ENCODE measurements at places on chromosomes 13 and 19.

DNA sequence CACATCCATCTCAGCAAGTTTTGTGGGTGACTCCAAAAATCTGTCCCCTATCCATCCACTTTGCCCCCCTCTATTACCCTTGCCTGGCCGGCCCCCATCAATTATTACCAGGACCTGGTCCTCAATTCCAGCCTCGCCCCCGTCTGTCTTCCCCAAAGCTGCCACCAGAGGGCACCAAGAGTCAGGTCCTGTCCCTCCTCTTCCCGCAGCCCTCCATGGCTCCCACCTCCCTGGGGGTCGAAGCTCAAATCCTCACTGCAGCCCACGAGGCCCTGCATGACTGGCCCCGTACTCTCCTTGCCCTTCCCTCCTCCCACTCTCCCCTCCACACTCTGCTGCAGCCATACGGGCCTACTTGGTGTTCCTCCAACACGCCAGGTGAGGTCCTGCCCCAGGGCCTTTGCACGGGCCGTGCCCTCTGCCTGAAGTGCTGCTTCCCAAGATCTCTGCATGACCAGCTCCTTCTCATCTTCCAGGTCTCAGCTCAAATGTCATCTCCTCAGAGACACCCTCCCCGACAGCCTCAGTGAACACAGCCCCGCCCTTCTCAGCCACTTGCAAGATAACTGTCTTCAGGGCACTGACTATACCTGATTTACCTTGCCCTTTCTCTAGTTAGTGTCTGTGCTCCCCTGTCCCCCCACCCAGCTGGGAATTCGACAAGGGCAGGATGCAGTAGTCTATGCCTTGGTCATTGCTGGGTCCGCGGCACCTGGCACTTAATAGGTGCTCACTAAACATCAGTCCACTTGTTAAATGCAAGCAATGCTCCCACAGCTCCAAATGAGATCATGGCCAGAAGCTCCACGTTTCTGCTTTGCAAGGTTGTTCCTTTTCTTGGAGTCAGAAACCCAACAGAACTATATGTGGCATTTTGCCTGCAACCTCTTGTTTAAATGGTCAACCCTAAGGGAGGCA is 16.8 kb upstream of the SEMA6B start:
- DNase-seq = no peak

DNA sequence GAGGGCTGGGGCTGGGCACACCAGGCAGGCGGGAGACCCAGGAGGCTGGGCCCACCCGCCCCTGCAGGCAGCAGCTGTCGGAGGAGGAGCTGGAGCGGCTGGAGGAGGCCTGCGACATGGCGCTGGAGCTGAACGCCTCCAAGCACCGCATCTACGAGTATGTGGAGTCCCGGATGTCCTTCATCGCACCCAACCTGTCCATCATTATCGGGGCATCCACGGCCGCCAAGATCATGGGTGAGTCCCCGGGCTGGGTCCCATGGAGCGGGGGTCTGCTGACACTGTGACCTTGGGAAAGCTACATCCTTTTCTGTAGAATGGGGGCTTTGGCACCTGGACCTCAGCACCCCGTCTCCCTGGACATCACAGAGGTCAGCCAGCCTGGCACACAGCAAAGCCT is 8.1 kb downstream of the PRPF31 start:
- DNase-seq = no peak

- DNase-seq = no peak
Observed at GRCh38 chr13:79780240-79780639, 299.3 kb downstream of the NDFIP2 start.

- no peak for DNase-seq
Observed at GRCh38 chr19:49057636-49058234, at the start of gene CGB7. Gene CGB7 (minus strand): TSS chr19:49057749. CDS start chr19:49055375, 2,374 bp downstream.

DNA sequence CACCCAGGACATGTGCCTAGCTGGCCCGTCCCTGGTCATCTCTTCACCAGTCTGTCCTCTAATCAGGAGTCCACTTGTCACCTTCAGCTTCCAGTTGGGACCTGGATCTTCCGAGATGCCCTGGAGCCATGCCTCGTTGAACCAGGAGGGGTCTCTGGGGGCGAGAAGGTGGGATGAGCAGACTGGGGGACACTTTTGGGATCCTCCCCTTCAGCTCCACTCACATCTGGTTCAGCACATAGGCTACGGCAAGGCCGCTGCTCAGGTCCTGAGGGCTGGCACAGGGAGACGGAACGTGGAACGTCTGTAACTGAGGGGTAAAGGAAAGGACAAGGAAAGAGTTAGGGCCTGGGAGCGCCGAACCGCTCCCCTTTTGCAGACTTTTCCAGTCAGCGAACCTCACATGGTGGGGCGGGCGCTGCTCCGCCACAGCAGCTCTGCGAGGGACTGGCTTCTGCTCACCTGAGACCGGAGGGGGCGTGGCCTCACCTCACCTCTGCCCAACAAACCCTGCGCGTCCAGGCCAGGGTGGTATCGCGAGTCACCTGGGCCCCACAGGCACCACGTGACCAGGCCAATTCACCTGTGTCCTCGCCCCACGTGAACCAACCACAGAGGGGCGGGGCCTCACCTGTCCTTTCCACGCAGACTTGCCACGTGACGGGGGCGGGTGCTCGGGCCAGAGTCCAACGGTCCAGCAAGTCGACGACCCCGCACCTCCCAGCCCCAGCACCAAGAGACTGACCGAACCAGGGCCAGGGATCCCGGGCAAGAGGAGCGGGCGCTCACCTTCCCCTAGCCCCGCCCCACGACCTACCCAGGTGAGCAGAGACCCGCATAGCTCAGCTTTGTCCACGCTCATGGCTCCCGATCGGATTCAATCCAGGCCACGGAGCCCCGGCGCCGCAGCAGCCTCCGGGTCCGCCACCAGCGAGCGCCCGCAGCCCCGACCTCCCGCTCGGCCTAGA is at the start of gene HOOK2:
Gene HOOK2, minus strand, starts transcription at position 965 of the 968 bp plus-strand sequence. Its CDS starts 103 bp downstream, at position 862.
- DNase-seq = no peak

- no peak for DNase-seq
Observed at GRCh38 chr13:112207129-112207528, 140.2 kb downstream of the SOX1 start.

DNA sequence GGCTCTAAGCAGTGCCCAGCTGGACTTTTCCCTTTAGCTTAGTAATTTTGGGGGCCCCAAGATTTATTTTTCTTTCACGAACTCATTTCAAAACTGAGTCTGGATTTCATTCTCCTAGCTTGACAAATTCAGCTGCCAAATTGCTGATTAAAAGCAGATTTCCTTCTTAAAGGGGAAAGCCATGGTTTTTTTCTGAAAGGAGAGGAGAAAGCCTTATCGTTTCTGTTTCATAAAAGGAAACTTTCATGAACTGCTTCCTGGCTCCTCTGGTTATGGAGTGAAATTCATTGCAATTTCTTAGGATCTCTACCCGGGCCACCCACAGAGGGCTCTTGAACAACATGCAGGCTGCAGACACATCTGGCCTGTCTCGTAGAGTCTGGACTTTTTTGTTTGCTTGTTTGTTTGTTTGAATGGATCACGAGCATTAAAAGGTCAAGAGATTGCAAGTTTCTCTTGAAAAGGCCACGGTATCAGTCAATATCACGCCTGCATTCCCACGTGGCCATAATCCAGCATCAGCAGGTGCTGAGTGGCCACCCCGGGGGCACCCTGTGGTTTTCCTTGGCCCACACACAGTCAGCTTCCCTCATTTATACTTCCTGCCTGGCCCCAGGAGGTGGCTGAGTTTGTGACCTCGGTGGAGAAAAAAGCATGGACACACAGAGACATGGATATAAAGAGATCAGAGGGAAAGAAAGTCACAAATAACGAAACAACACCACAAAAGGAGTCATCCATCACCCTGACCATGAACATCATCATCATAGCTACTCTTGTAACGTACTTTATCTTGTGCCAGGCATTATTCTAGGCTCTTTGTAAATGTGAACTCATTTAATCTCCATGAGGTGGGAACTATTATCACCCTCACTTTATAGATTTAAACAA is 10.5 kb upstream of the KLK4 start:
- no peak for DNase-seq

- DNase-seq = no peak
Observed at GRCh38 chr13:80309926-80310325, 31.0 kb downstream of the SPRY2 start.

GRCh38 chr13:53341144-53341510 is 312.5 kb downstream of the OLFM4 start:
- DNase-seq = no peak

GRCh38 chr13:77409412-77409811 is 82.5 kb upstream of the MYCBP2 start:
- DNase-seq = no peak

DNA sequence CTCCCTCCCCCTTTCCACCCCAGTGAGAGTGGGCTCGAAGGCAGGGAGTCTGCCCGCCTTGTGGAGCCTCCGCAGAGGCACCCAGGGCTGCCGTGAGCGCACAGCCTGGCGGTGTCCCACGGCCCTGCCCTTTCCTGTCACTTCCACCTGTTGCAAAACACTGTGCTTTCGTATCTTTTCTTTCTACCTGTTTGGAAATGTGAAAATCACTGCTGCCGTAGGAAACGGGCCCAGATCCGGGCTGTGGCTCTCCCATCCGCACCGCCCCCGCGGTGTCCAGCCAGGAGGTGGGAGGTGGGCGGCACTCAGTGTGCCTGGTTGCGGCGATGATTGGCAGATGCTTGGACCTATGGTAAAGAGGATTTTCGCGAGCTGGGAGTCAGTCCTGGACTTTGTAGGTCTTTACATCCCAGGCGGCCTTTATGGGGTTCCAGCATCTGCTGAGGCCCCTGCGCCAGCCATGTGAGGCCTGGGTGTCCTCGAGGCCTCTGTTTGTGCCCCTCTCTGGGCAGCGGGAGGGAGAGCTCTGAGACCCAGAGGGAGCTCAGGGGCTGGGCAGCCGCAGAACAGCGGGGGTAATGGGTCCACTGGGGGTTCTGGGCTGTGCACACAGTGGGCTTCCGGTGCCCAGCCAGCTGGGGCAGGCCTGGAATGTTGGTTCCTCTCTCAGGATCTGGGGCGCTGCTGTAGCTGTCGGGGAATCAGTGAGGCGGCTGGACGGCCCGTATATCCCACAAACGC is 6.1 kb downstream of the STK11 start:
- DNase-seq = no peak

GRCh38 chr13:98195054-98195791 is 18.2 kb upstream of the RNF113B start:
- no peak for DNase-seq

- no peak for DNase-seq
Observed at GRCh38 chr19:28331596-28331995, 881.4 kb downstream of the UQCRFS1 start.

DNA sequence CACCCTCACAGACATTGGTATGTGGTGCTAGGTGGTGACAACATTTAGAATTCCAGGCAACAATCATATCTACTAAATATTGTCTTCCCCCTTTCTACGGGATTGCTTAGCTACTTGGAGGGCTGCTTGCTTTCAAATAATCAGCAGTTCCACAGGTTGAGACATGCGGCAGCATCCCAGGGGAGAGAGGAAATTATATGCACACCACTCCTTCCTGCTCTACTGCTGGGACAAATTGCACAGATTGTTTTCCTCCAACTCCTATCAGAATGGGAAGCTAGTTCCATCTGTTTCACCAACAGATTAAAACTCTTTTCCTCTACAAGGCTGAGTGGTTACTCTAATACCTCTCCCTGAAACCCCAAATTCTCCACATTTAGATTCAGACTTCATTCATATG is 275.4 kb downstream of the DNAJC15 start:
- no peak for DNase-seq

All from epithelial cell of proximal tubule (primary cell).